Hepatocyte (in vitro differentiated cells): ENCODE measurements at places on chromosomes 7 and 10. TPM values are rescaled to one million over a fixed set of nuclear protein-coding genes. Genes with fewer than 3 reads are reported as not detected.
A peak's percentile ranks its signal among the peaks of the same experiment; 100 is the strongest.

The SLC39A12 gene
- not detected in 2 replicates for total RNA-seq

The CUX1 gene
- total RNA-seq: 60.1 and 64.3 TPM in 2 replicates

DNA sequence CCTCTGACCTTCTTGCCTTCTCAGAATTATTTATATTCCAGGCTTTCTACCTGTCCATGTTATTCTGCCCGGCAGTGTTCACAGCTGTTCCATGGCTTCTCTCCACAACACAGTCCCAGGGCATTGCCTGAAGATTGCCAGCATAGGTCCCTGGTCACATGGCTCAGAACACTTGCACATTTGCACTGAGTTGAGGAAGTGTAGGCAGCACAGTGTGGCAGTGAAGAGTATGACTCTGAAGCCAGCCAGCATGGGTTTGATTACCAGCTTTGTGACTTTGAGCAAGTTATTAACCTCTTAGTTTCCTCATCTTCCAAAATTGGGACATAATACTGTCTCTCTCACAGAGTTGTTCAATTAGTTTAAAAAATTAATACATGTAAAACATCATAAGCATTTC is 73.2 kb upstream of the NEUROD6 start:
- H3K27ac ChIP-seq: no peak overlapping the region
- DNase-seq: no peak
- no peaks in the 10 kb centered on the region for H3K36me3 ChIP-seq
- H3K4me3 ChIP-seq: no peak overlapping the region

GRCh38 chr10:86795353-86795752 is 38.9 kb downstream of the BMPR1A start:
- peak; percentile 41 for DNase-seq
- H3K36me3 ChIP-seq: no peaks in the 10 kb centered on the region
- no peaks in the 10 kb centered on the region for H3K27me3 ChIP-seq
- H3K4me1 ChIP-seq: peaks cover 5% of the 10 kb centered on the region
- H3K4me3 ChIP-seq: no peak overlapping the region

- peaks cover 13% of the 10 kb centered on the region for H3K4me1 ChIP-seq
- no peak overlapping the region for H3K4me3 ChIP-seq
- H3K27me3 ChIP-seq: no peaks in the 10 kb centered on the region
- no peak overlapping the region for H3K27ac ChIP-seq
- H3K36me3 ChIP-seq: no peaks in the 10 kb centered on the region
These were observed 808 bp downstream of the C10orf71 start for GRCh38 chr10:49299816-49300139.

GRCh38 chr10:127990846-127991542 is 84.1 kb downstream of the PTPRE start:
- peaks cover 4% of the 10 kb centered on the region for H3K4me1 ChIP-seq
- no peaks in the 10 kb centered on the region for H3K36me3 ChIP-seq
- no peak overlapping the region for H3K4me3 ChIP-seq
- peak overlapping the region; percentile 35 for H3K27ac ChIP-seq
- peak; percentile 45 for DNase-seq
- H3K27me3 ChIP-seq: no peaks in the 10 kb centered on the region

GRCh38 chr7:157650131-157650631 is 313.4 kb downstream of the DNAJB6 start:
- no peaks in the 10 kb centered on the region for H3K4me1 ChIP-seq
- DNase-seq: no peak
- no peak overlapping the region for H3K4me3 ChIP-seq
- no peaks in the 10 kb centered on the region for H3K27me3 ChIP-seq
- no peak overlapping the region for H3K27ac ChIP-seq

The LRMDA gene
- 5.6 and 6.8 TPM in 2 replicates for total RNA-seq
